ENCODE measurements at places on chromosomes 12 and 14.

DNA sequence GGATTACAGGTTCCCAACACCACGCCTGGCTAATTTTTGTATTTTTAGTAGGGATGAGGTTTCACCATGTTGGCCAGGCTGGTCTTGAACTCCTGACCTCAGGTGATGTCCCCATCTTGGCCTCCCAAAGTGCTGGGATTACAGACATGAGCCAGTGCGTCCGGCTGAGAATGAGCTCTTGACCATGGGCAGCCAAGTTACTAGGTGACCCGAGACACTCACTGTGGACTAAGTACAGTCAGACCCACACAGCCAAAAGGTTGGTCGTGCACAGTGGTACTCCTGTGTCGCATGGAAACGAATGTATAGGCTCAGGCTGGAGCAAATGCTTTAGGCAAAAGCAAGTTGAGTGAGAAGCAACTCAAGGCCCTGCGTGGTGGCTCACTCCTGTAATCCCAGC is 21.0 kb downstream of the DLK1 start:
- DNase-seq, result no peak

DNA sequence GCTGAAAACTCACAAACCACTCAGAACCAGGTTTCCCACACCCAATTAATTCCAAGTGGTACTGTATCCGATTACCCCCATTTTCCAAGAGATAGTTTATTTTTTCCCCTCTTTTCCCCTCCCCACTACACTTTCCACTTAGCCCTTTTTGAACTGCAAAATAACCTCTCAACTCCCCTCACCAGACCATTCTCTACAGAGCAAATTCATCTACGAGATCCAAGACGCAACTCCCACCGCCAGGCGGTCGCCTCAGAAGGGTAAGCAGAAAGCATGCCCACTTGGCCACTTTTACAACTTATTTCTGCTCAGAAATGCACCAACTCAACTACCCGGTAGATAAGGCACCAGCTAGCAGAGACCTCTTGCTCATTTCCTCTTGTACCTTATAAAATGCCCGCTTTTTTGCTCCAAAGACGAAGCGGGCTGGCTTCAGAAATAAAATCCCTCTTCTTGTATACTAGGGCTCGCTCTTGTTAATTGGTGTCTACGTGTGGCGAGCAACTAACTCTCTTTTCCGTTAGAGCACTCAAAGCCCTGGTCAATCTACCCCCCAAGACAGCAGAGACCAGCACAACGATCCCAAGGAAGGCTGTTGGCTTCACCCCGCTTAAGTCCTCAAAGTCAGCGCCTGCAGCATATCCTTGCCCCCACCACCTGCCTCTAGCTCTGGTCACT is 910 bp upstream of the SRP54 start:
- no peak for DNase-seq

DNA sequence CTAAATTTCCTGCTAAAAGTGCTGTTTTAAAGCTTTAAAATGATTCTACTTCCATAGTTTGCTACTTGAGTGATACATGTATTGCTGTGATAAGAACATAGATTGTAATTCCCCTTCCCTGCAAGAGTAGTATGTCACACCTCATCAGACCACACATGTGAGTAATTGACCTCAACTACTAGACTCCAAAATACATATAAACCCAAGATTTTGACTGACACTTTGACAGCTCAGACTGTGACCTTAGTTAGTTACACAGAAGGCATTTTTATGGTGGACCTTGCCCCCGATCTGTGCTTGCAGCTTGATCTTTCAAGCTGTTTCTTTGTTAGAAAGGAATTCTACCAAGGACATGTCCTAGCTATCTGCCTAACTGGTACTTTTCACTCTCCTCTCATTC is 18.6 kb downstream of the APOBEC1 start:
- no peak for DNase-seq

DNA sequence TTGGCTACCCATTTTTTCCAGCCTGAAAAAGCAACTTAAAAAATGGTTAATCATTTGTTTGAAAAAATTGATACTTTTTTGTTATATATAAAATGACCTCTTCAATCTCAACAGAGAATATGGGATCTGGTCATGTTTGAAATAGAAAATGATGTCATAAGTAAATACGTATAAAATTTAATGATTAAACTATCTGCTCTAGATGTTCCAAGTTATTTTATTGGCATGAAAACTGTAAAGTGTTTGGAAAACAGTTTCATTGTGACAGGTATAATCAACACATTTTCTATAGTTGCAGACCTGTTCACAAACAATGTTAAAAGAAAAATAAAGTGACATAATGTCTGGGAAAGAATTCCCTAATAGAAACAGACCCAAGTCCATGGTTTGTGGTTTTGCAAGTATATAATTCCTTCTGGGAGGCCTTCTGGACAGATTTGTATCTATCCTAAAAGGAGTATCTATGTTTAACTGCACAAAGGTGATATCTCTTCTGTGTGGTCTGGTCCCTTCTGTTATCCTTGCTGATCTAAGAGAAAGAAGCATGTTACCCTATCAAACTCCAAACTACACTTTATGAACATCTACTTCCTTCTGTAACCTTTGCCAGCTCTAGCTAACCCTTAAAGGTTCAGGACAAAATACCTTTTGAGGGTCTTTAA is 39.5 kb upstream of the LRIG3 start:
- no peak for DNase-seq

DNA sequence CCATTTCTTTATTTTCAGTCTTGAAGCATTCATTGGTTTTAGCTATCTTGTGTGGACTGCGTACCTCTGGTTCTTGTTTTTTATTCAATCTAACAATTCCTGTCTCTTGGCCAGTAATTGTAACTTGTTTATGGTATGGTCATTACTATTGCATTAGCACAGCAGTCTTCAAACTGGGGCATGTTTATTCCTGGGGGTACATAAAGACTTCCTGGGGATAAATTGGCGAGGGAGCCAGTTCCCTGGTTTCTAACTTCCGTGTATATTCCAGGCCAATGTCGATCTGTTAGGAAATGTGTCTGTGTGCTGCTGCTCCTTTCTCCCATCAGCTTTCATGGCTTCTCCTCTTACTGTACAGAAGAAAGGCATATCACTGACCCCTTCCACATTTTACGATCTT is 13.7 kb upstream of the EVL start:
- no peak for DNase-seq

DNA sequence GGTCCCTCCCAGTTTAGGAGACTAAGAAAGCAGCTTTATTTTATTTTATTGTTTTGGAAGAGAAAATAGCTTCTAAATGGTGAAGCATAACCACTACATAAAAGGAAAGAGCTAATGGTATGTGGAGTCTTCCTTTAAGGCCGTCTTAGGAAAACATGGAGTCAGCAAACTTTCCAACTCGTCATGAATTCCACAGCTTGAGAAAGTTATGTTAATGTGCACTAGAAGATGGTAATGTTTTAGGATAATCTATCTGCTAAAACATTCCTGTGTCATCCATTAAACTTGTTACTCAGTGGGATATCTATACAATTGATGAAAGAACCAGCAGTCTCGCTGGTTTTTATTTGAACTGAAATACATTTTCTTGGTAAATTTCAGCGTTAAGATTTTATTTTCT is 448.4 kb upstream of the SEL1L start:
- DNase-seq, result no peak

Measured in NT2/D1 (cell line).